ENCODE measurements at places on chromosomes 4 and X.

DNA sequence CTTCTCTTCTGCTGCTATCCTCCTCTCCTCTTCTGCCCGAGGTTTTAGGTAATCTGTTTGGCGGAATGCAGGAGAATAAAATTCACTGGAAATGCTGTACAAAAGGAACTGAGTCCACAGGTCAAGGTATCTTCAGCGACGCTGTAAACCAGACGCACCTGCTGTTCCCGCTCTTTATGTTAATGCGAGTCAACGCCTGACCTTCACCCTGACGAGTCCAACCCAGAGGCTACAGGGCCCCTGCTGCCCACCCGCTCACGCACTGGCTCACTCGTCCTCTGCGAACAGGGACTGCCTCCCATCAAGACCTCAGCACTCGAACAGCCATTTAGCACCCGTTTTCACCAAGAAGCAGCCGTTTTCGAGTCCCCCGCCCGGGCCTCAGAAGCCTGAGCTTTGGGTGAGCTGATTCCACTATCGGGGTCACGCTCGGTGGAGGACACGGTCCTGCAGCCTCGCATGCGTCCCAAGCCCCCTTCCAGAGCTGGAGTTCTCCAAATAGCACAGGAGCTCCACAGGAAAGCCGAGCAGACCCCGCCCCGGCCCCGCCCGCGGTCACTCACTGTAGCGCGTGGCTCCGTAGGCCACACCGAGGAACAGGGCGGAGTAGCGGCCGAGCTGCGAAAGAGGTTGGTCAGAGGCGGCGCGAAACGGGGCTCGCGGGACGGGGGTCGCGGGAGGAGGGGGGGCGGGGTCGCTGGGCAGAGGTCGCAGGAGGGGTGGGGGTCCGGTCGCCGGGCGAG, 556 bp downstream of the ATP5ME start:
- no peaks in the 10 kb centered on the region for H3K36me3 ChIP-seq
- DNase-seq, result no peak
- no peak overlapping the region for H3K27ac ChIP-seq
- H3K4me1 ChIP-seq, result no peaks in the 10 kb centered on the region

GRCh38 chrX:110322603-110323002, 4.7 kb upstream of the AMMECR1 start:
- H3K27me3 ChIP-seq, result no peaks in the 10 kb centered on the region
- H3K4me3 ChIP-seq, result no peak overlapping the region
- no peak overlapping the region for H3K27ac ChIP-seq
- H3K4me1 ChIP-seq, result no peaks in the 10 kb centered on the region
- DNase-seq, result no peak

GRCh38 chr4:19063662-19064061, 1042.1 kb upstream of the LCORL start:
- H3K4me3 ChIP-seq, result no peak overlapping the region
- no peaks in the 10 kb centered on the region for H3K36me3 ChIP-seq
- H3K27me3 ChIP-seq, result peaks cover 3% of the 10 kb centered on the region
- no peaks in the 10 kb centered on the region for H3K4me1 ChIP-seq
- H3K27ac ChIP-seq, result no peak overlapping the region

DNA sequence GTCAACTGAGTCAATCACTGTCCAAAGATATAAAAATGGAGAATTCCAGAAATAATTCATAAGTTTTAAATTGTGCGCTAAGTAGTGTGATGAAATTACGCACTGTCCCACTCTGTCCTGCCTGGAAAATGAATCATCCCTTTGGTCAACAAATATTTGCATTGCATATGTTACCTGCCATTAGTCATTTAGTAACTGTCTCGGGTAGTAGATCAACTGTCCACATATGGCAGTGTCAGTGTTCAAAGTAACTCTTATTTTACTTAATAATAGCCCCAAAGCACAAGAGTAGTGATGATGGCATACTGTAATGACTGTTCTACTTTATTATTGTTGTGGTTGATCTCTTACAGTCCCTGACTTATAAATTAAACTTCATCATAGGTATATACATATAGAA, 3.4 kb downstream of the YTHDC1 start:
- no peak overlapping the region for H3K4me3 ChIP-seq
- H3K27ac ChIP-seq, result no peak overlapping the region
- no peaks in the 10 kb centered on the region for H3K36me3 ChIP-seq
- H3K27me3 ChIP-seq, result no peaks in the 10 kb centered on the region
- no peak for DNase-seq

DNA sequence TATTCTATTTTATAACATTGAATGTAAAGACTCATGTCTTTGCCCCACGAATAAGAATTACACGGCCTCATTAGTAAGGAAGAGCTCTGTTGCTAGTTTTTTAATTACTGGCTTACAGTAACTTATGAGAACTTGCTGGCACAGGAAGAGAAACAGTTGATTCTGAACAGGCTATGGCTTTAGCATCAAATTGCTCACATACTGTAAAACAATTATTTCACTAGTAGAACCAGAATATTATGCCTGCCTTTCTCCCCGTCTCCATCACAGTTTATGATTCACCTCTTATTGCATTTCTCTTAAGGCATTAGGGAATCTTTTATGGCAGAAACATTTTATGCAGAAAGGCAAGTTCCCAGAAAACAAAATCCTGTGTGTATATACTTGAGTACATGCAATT, 126.1 kb downstream of the SPRY1 start:
- H3K4me3 ChIP-seq, result no peak overlapping the region
- no peaks in the 10 kb centered on the region for H3K4me1 ChIP-seq
- DNase-seq, result no peak
